ENCODE measurements at places on chromosomes 5 and 9.

GRCh38 chr9:138099803-138100598 is 222.4 kb downstream of the CACNA1B start:
- no peak for DNase-seq

DNA sequence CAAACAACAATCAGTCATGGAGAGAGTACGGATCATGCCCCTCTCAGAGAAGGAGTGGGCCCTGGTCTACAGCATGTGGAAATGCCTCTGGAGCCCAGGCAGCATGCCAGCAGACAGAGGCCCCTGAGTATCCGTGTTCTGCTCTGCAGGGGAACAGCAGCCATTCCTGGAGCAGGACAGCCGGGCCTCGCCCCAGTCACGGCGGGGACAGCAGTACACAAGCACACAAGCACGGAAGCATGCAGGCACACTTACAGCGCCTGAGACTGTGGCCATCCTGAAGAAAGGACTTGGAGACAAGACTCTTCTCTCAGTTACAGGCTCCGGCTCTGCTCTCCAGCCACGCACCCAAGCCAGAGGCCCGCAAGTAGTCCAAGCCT is 102.6 kb upstream of the ALDH1B1 start:
- peak; percentile 34 for DNase-seq

DNA sequence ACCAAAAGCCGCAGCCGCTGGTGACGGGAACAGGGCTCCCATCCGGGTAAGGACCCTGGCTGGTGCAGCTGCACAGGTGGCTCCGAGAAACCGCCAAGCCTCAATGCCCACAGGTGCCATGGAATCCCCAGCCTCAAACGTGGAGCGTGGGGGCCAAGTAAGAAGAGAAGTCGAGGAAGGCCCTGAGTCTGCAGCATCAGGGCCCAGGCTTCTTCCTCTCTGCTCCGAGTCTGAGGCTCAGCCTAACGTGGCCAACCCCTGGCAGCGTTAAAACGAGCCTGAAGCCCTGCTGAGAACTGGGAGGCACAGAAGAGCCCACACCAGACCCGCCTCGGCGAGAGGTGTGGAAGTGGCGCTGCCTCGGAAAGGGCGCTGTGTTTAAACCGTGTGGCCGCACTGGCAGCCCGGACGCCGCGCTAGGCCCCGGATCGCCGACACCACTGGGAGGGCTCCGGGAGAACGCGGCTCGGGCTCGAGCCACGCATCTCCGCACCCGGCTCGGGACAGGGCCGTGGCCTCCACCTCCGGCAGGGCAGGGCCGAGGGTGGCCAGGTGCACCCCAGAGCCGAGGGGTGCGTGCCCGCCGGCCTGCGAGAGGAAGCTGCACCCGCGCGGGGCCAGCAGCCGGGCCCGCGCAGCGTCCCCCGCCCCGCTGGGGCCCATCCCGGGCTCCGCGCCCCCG is 730 bp downstream of the ZMYND19 start:
- DNase-seq = no peak

GRCh38 chr5:35185518-35185917 is 44.8 kb downstream of the PRLR start:
- no peak for DNase-seq

DNA sequence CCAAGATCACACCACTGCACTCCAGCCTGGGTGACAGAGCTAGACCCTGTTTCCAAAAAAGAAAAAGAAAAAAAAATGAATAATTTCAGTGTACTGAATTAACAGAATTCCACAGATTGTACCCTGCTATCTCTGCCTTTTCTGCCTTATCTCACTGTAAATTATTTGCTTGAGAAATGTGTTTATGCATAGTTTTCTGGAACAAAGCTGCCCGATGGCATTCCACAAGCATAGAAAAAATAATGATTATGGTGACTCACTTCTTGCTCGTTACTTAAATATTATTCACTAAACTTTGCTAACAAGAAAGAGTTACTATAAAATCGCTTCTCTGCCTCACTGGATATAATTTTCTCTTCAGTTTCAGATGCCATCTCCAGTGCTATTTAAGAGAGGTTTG is 88.7 kb upstream of the FAM169A start:
- DNase-seq = no peak

- DNase-seq = peak; percentile 25
Measured at GRCh38 chr9:35000535-35001284, 11.2 kb downstream of the DNAJB5 start.

- no peak for DNase-seq
Measured at GRCh38 chr9:34630402-34631154, 1.7 kb upstream of the ARID3C start.

DNA sequence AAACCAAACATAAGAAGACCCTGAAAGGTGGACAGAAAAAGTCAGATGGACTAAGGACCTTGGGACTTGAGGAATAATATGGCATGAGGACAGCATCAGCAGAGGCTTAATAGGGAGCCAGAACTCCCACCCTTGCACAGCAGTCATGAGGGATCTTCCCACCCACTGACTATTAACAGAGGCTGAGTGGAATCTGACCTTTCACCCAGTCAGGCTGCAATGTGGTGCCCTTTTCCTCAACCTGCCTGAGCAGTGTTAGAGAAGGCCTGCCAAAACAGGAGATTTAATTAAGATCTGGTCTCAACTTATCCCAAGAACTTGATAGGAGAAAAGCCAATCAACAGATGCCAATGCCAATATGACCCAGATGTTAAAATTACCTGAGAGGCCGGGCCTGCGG is 481.9 kb downstream of the KDM4C start:
- no peak for DNase-seq

- DNase-seq = peak; percentile 37
Measured at GRCh38 chr9:126399251-126399650, 72.6 kb downstream of the MVB12B start.

- DNase-seq = no peak
Measured at GRCh38 chr5:59042201-59043055, 459.6 kb downstream of the RAB3C start.

DNA sequence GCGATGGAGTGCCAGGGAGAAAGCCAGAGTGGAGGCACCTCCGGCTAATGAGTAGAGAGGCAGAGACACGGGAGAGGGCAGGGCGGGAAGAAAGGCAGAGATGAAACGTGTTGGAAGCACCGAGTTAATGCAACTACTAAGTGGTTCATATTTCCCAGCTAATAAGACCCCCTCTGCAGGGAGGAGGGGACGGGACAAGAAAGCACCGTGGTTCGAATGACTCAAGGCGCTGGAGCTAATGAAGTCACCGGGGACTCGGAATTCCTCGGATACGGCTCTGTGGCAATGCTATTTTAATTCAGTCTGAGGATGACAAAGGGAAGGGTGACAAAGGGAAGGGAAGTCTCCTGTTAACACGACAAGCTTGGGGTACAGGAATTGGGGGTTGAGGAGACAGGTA is 54.5 kb upstream of the RAPGEF1 start:
- no peak for DNase-seq

- no peak for DNase-seq
Measured at GRCh38 chr5:2708132-2708531, 43.3 kb downstream of the IRX2 start.

- DNase-seq = no peak
Measured at GRCh38 chr5:113044776-113045465, 68.3 kb downstream of the DCP2 start.

- no peak for DNase-seq
Measured at GRCh38 chr5:136522217-136522956, 157.0 kb upstream of the TRPC7 start.

DNA sequence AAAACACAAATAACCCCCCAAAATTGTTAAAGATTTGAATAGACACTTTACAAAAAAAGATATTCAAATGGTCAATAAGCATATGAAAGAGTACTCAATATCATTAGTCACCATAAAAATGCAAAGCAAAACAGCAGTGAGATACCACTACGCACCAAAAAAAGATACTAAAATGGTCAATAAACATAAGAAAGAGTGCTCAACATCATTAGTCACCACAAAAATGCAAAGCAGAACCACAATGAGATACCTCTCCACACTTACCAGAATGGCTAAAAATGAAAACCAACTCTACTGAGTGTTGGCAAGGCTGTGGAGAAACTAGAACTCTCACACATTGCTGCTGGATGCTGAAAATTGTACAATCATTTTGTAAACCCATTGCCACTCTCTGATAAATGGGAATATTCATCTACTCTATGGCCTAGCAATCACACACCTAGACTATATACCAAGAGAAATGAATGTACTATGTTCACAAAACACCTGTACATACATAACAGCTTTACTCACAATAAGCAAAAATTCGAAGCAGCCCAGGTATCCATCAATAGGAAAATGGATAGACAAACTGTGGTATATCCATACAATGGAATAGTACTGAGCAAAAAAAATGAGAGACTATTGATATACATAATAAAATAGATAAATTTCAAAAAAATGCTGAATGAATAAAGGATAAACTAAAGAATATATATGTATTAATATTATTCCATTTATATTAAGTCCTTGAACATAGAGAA is 205.0 kb upstream of the DAPK1 start:
- no peak for DNase-seq

GRCh38 chr9:37028420-37029031 is 5.5 kb downstream of the PAX5 start:
- no peak for DNase-seq

DNA sequence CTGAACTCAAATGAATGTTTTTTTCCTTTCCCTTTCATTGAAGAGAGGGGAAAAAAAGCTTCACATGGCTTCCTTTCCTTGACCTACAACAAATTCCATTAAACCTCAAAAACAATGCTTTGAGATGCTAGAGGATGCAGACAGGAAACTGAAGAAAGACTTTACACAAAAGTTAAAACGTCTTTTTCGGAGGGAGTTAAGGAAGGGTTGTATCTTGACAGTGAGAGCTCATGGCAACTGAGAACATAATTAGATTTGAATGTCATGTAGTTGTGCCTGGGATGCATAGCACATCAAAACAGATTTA is 66.4 kb downstream of the EBF1 start:
- DNase-seq = no peak

DNA sequence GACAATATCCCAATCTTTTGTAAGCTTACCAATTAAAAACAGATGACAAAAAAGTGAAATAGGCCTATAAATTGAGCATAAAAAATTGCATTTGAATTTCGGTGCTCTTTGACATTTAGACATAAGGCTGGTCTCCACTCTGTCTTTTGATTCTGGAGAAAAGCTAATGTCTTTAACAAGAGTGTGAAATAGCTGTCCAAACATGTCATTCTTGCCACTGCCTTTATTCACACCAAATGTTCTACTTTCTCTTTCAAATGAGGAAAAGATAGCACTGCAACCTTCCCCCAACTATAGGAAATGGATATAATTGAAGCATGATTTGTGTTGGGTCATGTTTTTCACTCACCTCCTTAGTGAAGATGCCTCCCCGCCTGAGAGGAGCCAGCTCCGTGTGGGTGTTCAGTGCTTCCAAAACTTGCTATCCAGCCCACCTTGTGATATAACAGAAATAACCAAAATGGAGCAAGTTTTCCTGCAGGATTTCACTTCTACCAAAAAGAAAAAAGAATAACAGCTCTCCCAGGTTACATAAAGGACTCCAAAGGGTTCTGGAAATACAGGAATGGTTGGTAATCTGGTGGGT is 55.2 kb upstream of the STK32A start:
- DNase-seq = peak; percentile 28

- no peak for DNase-seq
Measured at GRCh38 chr5:66720780-66721179, 124.6 kb downstream of the MAST4 start.

Measured in head of caudate nucleus (tissue), 42 donors.